ENCODE measurements at places on chromosomes 4 and X.
A peak's percentile ranks its signal among the peaks of the same experiment; 100 is the strongest.

DNA sequence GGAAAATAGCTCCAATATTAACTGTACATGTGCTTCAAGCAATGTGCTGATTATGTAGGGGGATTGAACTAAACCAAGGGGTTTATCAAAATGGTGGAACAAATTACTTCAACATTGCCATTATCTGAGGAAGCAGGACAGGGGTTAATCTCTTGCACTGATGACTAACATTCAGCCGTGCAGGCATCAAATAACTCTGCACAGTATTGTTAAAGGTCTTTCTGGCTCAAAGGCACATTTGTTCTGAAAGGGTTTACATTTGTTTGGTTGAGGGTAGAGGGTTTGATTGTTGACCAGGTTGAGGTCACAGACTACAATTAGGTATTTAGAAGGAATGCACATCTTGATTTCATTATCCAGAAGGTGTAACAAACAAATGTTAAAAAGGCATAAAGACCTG, 32.2 kb upstream of the CCSER1 start:
- no peak for DNase-seq

DNA sequence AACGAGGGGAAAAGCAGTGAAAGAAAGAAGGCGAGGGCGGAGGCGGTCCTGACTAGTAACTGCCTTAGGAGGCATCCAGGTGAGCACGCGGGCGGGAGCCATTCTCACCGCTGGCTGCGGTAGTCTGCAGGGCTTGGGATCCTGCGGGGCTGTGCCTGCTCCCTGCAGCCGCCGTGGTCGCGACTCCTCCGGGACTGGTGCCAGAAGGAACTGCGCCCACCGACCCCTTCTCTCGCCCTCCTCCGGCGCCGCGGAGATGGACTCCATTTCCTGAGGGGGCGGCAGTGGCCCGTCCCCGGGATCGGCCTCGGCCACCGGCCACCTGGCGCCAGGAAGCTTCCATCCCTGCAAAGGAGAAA, 543 bp downstream of the NFXL1 start:
- peak; percentile 62 for DNase-seq

GRCh38 chr4:164948975-164949374, 28.5 kb downstream of the TRIM61 start:
- DNase-seq: no peak

- DNase-seq: no peak
Observed at GRCh38 chr4:177266506-177266905, 43.2 kb upstream of the NEIL3 start.

GRCh38 chr4:183702492-183702891, 43.4 kb downstream of the TRAPPC11 start:
- DNase-seq: no peak

GRCh38 chrX:37905436-37906147, 58.2 kb upstream of the DYNLT3 start:
- no peak for DNase-seq

GRCh38 chrX:152136312-152136711, 2.1 kb downstream of the MAGEA10 start:
- no peak for DNase-seq

- no peak for DNase-seq
Observed at GRCh38 chr4:8394061-8394519, 46.4 kb downstream of the ACOX3 start.

- DNase-seq: no peak
Observed at GRCh38 chrX:44733931-44734330, 109.9 kb upstream of the DUSP21 start.

- DNase-seq: no peak
Observed at GRCh38 chrX:69045616-69046345, 119.5 kb downstream of the PJA1 start.

- DNase-seq: no peak
Observed at GRCh38 chr4:100929758-100930157, 411.9 kb upstream of the EMCN start.

GRCh38 chr4:30718021-30718542, 2.1 kb upstream of the PCDH7 start:
- DNase-seq: no peak

- no peak for DNase-seq
Observed at GRCh38 chr4:126109836-126110235, 795.1 kb downstream of the FAT4 start.
